ENCODE measurements at places on chromosomes 16 and 17.

DNA sequence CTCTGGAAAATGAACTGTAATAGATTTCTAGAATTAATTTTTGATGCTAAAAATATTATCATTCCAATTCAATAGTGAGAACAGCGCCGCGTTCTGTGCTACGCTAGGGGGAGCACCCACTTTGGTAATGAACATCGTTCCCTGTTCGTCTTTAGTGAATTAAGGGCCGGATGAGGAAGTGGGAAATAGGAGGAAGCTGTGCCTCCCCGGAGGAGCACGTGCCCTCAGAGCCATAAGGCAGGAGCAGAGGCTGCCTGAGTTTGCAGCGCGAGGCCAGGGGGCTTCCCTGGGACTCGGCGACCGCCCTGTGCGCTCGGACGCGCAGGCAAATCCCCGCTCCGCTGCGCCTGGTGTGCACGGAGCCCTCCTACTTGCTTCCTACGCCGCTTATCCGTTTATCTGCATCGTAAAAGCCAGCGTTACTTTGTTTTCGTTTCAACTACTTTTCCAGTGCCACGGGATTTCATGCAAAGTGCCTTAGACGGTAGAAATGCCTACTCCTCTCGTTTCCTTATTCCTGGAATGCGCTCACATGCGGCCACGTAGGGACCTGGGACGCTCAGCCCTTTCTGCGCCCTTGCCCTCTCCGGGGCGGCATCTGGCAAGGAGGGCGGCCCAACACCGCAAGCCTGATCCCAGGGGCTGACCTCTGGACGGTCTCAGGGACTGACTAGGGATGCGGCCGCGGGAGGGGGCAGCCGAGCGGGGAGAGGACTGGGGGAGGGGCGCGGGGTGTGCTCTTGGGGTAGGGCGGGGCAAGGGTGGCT is 76.4 kb downstream of the KCNJ12 start:
- DNase-seq = peak; percentile 68

DNA sequence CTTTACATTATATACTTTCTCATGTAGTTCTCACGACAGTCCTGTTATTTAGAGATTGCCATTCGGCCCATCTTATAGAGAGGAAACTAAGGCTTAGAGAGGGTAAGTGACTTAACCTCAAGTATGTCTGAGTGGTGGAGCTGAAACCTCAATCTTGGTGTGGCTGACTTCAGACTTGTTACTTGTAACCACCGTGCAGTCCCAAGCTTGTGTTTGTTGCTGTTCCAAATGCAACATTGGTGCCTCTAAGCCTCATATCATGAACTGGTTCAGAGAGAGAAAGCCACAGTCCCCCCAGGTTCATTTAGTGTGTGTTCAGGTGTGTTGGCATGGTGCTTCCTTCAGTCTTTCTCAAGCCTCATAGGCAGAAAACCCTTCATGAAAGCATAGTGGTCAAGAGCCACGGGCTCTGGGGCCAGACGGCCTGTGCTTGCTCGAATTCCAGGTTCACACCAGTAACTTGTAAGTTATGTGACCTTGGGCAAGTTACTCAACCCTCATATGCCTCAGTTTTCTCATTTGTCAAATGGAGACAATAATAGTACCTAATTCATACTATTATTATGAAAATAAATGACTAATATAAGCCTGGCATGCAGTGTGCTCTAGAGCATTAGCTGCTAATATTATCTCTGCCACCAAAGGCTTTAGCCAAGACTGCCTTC is 39.9 kb downstream of the CDH1 start:
- DNase-seq = no peak

- DNase-seq = peak; percentile 52
Observed at GRCh38 chr16:59864981-59865666, 1131.0 kb upstream of the GOT2 start.

- DNase-seq = peak; percentile 91
Observed at GRCh38 chr17:15456972-15457722, 10.3 kb downstream of the CDRT4 start.

GRCh38 chr17:82234211-82235055 is 5.6 kb downstream of the SLC16A3 start:
- no peak for DNase-seq

DNA sequence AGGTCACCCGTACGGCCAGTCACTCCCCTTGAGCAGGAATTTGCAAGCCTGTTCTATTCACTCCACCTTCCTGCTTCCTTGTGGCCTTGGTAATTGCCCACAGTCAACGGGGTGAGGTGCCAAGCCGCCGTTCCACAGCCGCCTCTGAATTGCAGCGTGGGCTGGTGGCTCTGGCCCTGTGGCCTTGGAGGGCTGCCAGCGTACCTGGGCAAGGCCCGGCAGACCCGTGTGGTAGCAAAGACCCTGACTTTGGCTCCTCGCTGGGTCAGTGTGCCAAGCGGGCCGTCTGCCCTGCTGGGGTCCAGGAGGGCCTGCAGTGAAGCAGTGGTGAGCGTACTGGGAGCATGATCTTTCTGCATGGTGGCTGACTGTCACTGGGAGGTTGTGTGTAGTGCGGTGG is 3.6 kb downstream of the BANP start:
- DNase-seq = no peak

DNA sequence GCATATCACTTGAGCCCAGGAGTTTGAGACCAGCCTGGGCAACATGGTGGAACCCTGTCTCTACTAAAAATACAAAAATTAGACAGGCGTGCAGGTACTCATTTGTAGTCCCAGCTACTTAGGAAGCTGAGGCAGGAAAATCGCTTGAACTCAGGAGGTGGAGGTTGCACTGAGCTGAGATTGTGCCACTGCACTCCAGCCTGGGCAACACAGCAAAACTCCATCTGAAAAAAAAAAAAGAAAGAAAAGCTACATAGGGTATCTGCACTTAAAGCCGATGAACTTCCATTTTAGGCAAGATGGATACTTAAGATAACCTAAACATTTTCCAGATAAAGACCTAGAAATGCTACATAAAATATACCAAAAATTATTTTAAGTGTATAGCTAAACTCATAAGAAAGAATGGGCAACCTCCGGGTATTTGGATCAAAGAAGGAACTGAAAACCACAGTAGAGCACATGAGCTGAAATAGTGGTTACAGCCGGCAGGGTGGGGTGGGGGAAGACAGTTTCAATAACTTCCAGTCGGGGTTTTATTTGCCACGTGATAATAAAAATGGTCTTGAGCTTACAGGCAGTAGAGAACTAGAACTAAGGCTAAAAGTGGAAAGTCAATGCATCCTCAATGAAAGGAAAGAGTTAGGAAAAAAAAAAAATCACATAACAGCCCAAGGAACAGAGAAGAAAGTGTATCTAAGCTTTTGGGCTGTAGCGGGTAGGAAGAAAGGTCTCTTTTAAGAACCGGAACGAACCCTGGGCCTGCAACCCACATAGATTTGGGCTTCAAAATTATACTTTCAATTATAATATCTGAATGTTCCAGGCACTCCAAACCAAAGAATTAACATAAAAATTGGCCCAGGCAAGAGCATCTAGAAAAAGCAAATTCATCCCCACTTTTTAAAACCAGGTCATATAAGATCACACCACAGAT is 53.1 kb downstream of the CFDP1 start:
- no peak for DNase-seq

DNA sequence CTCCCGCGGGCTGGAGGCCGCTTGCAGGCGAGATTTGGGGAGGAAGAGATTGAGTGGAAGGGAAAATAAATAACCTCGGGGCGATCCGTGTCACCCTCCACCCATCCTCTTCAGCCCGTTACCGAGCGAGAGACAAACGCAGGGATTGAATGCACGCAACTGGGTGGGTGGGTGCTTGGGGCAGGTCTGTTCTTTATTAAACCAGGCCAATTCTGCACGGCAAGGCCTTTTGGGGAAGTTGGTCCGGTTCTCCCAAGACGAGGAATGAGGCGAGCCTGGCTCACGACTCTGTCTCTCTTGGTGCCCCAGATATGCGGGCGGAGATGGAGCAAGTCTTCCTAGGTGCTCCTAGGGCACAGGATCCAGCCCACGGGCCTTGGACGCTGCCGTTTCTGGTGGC is 396 bp upstream of the HOXB7 start:
- DNase-seq = no peak

GRCh38 chr17:17907469-17907868 is 64.7 kb downstream of the TOM1L2 start:
- no peak for DNase-seq

DNA sequence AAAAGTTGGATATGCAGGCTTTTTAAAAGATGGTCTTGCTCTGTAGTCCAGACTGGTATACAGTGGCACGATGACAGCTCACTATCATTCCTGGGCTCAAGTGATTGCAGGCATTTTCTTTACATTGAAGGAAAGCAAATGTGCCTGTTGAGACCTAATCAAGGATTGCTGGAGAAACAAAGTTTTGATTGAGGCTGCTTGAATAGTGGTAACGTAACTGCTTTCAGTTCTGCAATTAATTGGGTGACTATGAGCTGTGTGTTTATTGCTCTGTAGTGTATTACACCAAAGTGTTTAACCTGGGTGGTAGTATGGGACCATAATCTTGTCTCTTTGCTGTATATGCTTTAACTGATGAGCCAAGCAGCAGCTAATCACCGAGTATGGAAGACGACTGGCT is 2.3 kb downstream of the UBB start:
- no peak for DNase-seq

Measured in fibroblast of lung (primary cell).